Stimulated activated CD4-positive, alpha-beta T cell treated with anti-CD3 and anti-CD28 coated beads, Interleukin-1b, Interleukin-23, amount 100 ng/mL, for 1 hour (primary cell): ENCODE measurements at places on chromosomes 6 and 20.

GRCh38 chr6:161409353-161409752, 135.5 kb upstream of the AGPAT4 start:
- DNase-seq, result no peak

DNA sequence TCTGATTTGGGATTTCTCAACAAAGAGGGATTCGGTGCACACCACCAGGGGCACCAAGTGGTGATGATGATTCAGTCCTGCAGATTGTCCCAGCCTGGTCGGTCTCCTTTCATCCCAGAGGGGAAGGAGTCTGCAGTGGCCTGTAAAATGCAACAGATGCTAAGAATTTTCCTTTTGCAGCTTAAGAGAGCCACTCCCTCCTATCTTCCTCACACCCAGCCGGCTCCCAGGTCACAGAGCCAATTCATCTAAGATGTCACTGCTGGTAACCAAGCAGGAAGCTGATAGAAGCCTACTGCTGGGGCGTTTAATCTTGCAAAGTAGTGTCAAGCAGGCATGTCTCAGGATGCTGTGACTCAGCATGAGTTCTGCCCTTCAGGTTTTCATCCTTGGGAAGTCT, 203.8 kb upstream of the LRFN2 start:
- no peak for DNase-seq

DNA sequence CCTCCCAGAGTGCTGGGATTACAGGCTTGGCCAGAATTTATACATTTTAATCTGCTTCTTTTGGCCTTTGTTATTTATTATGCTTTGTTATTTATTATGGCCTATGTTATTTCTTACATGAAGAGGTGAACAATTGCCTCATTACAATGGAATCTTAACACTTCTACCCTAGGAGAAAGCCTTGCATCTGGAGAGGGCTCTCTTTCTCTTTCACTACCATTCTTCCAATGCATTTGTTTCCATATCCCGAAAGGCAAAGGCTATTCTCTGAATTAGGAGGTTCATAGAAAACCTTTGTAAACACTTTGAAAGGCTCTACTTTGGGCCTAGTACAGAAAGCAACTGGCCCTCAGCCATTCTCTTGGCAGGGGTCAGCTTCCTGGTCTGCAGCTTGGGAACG, 19.9 kb upstream of the DEK start:
- DNase-seq, result no peak

GRCh38 chr6:135280375-135281136, 99.4 kb downstream of the MYB start:
- DNase-seq, result no peak

GRCh38 chr6:24441599-24441904, 38.8 kb downstream of the MRS2 start:
- no peak for DNase-seq

DNA sequence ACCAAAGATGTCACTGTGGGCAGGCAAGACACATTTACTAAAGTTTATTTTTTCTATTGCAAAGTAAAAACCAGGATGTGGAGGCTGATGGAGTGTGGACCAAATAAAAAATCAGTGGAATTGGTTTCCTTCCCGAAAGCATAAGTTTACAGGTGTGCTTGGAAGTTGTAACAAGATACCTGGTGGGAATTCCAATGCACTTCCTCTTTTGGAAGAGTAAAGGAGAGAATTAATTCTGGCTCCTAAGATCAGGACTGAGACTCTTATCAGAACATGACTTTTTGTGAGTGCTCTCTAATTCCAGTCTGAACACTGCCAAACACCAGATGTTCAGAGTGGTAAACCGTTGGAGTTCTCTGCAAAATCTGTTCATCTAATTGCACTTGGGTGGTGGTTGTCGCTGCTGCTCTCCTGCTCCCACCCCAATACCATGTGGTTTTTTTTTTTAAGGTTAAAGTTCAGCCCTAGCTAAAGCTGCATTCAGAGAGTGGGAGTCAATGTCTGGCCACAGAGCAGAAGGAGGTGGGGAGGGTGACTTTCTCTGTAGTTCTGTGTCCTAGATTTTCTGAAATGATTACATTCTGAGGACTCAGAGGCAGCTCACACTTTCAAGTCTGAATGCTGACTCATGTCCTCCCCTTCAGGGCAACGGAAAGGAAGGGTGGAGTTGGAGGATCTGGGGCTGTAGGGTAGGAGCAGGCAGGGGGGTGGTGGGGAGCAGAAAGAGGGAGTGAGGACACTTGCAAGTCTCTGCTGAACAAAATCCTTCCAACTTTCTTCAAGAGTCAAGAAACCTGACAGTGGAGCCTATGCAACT, 275.8 kb upstream of the PRDM1 start:
- DNase-seq, result no peak

- DNase-seq, result no peak
These were observed 69.0 kb downstream of the DLL1 start for GRCh38 chr6:170221753-170222400.

DNA sequence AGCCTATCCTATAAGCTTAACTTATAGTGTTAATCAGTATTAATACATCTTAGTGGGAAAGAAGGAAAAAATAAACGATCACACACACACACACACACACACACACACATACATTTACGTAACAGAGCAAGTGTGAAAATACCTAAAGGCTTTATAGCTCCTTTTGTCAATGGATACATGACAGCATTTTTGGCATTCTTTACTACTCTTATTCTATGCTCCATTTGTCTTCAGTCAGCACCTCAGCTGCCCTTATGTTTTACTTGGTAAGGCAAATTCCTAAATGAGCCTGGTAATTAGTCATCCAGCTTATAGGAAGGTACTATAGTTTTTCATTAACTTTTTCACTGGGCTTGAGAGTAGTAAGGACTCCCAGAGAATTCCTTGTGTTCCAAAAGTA, 25.1 kb upstream of the SLC17A3 start:
- DNase-seq, result no peak

- DNase-seq, result no peak
These were observed 840.0 kb downstream of the FRK start for GRCh38 chr6:115220551-115221159.

GRCh38 chr6:123062670-123063069, 66.6 kb downstream of the CLVS2 start:
- DNase-seq, result no peak

DNA sequence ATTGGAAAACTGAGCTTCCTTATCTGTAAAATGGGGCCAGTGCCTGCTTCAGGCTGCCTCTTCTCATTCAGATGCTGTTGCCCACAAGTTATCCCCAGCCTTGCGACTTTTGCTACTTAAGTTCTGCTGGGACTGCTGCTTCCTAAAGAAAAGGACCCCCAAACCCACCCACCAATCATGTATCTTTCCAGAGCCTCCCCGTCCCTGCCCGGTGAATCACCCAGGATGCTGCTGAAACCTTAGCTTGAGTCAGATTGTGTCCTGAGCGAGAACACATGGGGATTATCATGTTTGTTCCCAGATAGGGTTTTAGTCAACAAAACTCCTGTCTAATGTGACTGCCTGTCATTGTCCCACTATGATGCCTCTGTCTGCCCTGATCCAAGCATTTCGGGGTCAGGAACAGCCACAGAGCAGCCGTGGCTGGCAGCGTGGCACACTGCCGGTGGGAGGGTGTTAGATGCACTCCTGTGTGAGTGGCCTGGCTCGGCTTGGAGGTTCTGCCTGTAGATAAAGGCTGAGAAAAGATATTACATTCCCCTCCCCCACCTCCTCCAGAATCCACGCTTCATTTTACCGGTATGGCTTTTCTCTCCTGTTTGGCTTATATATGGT, 79.9 kb downstream of the TOX2 start:
- no peak for DNase-seq

DNA sequence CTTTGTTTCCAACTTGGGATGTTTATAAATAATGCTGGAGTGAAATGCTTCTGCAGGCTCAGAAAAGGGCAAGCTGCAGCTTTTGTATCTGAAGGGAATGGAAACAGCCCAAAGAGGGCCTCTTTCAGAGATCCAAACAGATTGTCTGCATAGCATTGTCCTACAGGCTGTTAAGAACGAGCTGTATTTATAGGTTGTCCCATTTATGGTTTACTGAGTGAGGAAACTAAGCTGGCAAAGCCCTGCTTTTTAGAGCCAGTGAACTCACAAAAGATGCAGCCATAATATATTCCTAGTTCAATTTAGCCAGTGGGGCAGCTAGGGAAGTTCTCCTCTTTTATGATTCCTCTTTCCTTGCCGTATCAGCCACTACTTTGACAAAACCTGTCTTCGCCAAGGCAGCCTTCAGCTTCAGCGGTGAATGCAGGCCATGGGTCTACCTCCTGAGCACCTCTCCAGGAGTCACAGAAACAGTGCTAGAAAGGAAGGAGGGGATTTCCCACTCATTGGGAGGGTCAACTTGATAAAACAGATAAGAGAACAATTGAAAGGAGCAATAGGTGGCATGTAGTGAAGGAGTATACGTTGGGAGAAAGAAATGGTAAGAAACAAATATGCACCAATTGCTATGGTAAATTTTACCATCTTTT, 15.0 kb downstream of the KIAA0319 start:
- DNase-seq, result no peak

- no peak for DNase-seq
These were observed 7.9 kb upstream of the MYT1 start for GRCh38 chr20:64156136-64156885.

GRCh38 chr20:51022803-51023616, at the start of gene KCNG1:
TSS of gene KCNG1 (minus strand) at chr20:51023107. CDS start at chr20:51010338, 12,769 bp downstream.
- peak; percentile 13 for DNase-seq

- DNase-seq, result no peak
These were observed 88.5 kb downstream of the RPS12 start for GRCh38 chr6:132902901-132903300.

DNA sequence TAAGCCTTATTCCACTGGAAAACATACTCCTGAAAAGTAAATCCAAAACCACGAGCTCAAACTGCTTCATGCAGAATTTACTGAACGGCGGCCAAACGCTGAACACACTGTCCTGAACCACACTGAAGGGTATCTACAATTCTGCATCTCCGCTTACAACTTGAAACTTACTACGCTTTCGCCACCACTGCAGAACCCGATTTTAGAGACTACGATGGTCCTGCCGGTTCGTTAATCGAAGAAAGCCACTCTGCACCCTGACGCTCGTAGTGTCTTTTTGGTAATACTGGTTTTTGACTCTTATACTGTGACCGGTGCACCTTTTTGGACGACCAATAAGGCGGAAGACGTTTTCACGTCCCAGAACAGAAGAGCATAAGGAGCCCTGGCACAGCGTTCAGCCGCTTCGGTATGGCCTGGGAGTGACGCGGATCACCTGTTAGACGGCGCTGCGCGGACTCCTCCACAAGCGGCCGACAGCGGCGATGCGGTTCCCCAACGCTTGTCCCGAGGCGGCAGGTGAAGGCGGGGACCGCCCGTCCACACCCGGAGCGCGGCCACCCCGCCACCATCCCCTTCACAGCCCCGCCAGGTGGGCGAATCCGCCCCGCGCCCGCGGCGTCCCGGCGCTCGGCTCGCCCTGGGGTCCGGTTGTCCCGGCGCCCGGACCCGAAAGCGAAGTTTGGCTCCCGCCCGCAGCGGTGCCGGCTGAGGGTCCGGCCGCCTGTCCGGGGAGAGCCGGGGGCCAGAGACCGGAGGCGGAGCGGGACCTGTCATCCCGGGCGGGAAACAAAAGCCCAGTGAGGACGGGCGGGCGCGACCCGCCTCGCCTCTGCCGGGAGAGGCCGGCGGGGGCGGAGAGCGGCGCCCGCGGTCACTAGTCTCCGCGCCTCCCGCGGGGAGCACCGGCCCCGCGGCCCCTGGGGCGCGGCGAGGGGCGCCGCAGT, 784 bp downstream of the FKBP5 start:
- DNase-seq, result no peak

GRCh38 chr6:96939007-96939805, 14.7 kb downstream of the KLHL32 start:
- DNase-seq, result no peak

DNA sequence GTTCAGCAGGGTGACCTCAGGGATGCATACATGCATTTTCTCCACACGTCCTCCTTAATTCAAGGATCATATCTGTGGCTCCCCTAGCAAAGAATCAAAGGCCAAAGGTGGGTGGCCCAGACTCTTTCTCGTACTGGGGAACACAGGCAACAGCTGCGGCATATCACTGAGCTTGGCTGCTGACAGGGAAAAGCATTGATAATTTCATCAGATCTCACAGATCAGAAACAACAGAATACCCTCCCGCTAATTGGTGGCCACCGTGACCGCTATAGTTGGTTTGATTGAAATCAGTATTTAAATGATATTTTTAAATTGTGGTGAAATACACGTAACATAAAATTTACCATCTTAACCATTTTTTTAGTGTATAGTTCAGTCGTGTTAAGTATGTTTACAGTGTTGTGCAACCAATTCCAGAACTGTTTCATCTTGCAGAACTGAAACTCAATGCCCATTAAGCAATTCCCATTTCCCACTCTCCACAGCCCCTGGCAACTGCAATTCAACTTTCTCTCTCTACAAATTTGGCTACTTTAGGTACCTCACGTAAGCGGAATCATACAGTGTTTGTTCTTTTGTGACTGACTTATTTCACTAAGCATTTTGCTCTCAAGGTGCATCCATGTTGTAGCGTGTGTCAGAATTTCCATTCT, 74.7 kb upstream of the TMEM170B start:
- DNase-seq, result no peak

GRCh38 chr6:148367411-148368024, 24.9 kb downstream of the SASH1 start:
- no peak for DNase-seq

- no peak for DNase-seq
These were observed 29.2 kb downstream of the OSBPL2 start for GRCh38 chr20:62267543-62267942.

DNA sequence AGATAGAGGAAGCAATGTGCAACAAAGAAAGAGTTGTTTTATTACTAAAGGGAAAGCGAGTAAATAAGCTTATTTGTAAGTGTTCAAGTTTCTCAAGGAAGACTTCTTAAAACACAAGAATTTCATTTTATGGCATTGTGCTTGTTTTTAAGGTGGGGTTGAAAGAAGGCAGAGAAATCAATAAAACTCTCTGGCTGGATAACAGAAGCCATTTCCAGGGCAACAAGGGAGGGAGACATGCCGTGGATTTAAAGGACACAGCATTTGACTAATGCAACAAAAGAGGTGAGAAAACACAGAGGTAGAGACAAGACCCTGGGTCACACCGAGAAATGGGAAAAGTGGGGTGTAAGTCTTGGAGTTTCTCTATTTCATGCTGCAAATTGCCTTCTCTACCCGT, 28.8 kb upstream of the GMPR start:
- DNase-seq, result no peak

- no peak for DNase-seq
These were observed 52.7 kb downstream of the ADGRF1 start for GRCh38 chr6:46989398-46989797.

- DNase-seq, result no peak
These were observed 100.6 kb upstream of the SALL4 start for GRCh38 chr20:51902933-51903332.

- no peak for DNase-seq
These were observed 7.2 kb upstream of the KIF25 start for GRCh38 chr6:167990016-167990945.
